ENCODE measurements at places on chromosomes 6 and 20.

DNA sequence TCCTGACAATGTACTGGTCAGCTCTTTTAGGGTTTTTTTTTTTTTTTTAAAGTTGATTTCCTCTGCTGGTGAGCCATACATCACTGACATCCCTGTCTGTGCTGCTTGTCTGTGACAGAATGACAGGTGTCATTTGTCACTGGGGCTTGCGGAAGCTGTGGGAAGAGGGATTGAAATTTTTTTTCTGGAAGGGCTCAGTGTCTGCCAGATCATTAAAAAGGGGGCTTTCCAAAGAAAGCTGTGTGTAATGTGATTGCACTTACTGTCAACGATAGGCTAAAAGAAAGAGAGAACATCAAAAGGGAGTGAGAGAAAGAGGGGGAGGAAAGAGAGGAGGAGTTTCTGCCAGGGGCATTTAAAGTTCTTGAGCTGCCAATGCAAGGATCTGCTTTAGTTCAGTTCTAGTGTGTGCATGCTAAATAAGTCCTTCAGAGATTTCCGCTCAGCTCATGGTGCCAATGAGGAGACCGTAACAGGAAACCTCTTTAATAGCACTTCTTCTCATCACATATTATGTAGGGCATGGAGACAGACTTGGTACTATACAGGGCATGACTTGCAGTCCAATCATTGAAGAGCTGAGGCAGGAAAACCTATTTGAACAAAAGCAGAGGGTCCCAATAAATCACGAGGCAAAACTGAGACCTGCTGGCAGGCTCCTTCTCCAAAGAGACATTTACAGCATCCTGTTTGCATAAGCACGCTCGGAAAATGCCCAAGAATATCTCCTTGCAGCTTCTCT is 177.2 kb downstream of the TSHZ2 start:
- no peak for DNase-seq

DNA sequence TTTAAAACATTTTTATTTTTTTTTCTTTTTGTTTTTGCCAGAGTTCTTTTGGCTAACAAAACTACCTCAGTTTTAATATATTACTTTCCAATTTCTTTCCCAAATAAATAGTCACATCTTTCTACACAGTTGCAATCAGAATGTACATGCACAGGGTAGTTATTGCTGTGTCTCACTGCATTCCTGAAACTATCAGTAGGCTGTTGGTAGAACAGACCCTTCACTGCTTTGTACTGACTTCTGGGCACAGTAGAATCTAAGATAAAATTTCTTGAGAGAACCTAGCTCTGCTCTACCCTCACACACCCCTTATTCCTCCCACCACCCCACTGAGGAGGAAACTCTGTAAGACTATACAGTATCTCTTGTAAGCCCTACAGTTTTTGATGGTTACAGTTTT is 19.9 kb downstream of the TPX2 start:
- DNase-seq = no peak

GRCh38 chr6:49713346-49713745 is at the start of gene CRISP2:
Gene CRISP2 (minus strand): TSS chr6:49713543. CDS start chr6:49709196, 4,347 bp downstream.
- DNase-seq = no peak

GRCh38 chr20:45404438-45404837 is 3.7 kb upstream of the DBNDD2 start:
- no peak for DNase-seq

DNA sequence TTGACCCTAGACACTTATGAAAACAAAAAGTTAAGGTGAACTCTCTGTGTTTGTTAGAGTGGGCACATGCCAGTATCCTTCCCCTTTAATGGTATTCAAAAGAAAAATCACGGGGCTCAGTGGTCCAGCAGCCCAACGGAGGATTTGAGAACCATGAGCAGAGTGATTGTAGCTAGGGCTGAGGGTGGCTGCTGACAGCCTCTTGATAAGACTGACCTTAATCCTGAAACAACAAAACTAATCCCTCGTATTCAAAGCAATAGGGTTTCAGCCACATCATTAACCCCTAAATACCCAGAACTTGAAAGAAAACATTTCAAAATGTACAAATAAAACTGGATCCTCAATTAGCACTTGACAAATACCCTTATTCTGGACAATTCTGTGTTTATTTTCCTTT is 95.1 kb downstream of the SNAP25 start:
- no peak for DNase-seq

All from inflammatory macrophage treated with lipopolysaccharide for 4 hours (primary cell).